Kidney (tissue), 22 donors: ENCODE measurements at places on chromosomes 16 and 17.
A peak's percentile ranks its signal among the peaks of the same experiment; 100 is the strongest.

GRCh38 chr16:70438585-70438968 lies 323 bp downstream of the ST3GAL2 start:
- peak; percentile 85 for DNase-seq

GRCh38 chr16:67084345-67085028 lies 25.3 kb upstream of the PHAF1 start:
- no peak for DNase-seq

- peak; percentile 39 for DNase-seq
Measured at GRCh38 chr17:59332749-59333377, 1.4 kb downstream of the YPEL2 start.

DNA sequence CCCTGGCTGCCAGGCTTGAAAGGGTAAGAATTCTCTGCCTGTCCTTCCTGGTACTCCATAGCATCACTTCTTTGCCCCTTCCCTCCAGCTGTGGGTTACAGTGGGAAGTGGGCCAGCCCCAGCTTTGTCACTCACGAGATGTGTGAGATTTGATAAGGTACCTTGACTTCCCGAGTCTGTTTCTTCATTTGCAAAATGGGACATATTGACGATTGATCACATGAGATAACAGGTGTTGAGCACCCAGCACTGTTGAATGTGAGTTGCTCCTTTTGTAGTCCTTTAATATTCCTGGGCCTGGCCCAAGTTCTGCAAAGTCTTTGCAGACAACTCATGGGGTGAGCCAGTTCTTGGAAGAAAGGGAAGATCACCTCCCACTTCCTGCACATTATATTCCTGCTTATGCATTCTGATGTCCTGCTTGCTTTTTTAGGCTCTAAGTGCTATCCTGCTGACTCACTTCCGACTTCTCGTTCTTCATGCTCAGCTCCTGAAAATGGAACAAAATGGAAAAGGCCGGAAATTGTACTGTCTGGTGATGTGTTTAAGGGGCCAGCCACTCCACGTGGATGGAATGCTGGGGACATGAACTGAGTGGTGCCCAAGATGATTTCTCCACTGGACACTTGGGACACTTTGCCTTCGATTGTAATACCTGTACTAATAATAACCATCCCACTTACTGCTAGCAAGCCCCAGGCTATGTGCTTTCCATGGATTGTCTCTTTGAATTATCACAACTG lies 8.3 kb upstream of the NLK start:
- DNase-seq, result no peak

DNA sequence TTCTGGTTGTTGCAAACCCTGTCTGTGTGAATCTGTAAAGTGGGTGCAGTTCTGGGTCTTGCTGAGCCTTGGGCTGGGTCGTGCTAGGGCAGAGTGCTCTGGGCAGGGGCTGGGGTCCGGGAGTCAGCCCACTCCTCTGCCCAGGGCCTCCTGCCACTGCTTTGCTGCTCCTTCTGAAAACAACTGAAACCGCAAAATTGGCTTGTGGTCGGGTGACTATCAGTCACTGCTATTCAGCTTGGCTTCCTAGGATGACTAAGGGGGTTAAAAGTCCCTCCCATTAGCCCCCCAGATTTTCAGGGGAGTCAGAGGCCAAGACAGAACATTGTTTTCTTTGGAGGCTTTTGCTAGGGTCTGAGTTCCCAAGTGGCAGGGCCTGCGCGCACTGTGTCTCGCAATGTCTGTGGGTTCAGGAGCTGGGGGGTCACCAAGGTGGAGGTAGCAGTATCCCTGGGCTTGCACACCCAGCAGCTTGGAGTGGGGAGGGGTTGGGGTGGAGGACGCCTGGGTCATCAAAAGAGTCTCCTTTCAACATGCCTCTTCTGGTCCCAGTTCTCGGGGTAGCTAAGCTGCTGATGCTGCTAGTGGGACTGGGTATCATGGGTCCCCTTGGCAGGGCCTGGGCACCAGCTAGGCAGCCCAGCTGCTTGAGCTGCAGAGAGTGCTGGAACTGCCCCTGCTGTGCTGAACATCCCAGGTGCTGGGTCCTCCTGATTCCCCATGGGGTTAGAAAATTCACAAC lies 13.5 kb upstream of the TBX21 start:
- no peak for DNase-seq

- no peak for DNase-seq
Measured at GRCh38 chr17:61126473-61127249, 273.0 kb upstream of the TBX2 start.
